CD8-positive, alpha-beta memory T cell (primary cell): ENCODE measurements at places on chromosomes 4 and X. TPM values are rescaled to one million over a fixed set of nuclear protein-coding genes. Genes with fewer than 3 reads are reported as not detected.

DNA sequence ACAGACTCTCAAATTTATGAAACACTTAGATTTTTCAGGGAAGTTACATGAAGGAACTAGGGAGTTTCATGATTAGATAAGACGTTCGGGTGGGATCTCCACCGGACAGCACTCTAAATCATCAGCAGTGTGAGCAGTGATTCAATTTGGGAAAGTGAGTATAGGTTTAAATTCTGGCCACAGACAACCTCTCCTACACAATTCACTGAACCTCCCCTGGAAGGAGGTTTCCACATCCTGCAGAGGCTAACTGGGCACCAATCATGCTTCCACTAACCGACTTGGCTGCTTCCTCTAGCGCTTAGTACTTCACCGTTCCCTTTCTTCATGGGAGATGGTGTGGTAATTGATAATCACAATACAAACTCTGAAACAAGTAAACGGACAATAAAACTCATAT lies 5.6 kb downstream of the CXCL9 start:
- no peak for DNase-seq
- H3K4me1 ChIP-seq = no peaks in the 10 kb centered on the region
- H3K4me3 ChIP-seq = no peak overlapping the region
- H3K36me3 ChIP-seq = no peaks in the 10 kb centered on the region
- no peak overlapping the region for H3K27ac ChIP-seq

GRCh38 chr4:67699603-67700002 lies 1.4 kb downstream of the UBA6 start:
- H3K27me3 ChIP-seq = no peaks in the 10 kb centered on the region
- DNase-seq = no peak
- peak overlapping the region; percentile 84 for H3K4me3 ChIP-seq
- H3K27ac ChIP-seq = peak overlapping the region; percentile 89

- DNase-seq = no peak
- H3K4me3 ChIP-seq = no peak overlapping the region
- H3K27ac ChIP-seq = no peak overlapping the region
- H3K36me3 ChIP-seq = no peaks in the 10 kb centered on the region
- peaks cover 53% of the 10 kb centered on the region for H3K27me3 ChIP-seq
- H3K4me1 ChIP-seq = no peaks in the 10 kb centered on the region
Observed at GRCh38 chr4:4871242-4871572, 11.7 kb downstream of the MSX1 start.

GRCh38 chrX:145190801-145191389 lies 56.4 kb upstream of the SPANXN1 start:
- no peaks in the 10 kb centered on the region for H3K36me3 ChIP-seq
- no peaks in the 10 kb centered on the region for H3K27me3 ChIP-seq
- no peak for DNase-seq
- H3K4me1 ChIP-seq = no peaks in the 10 kb centered on the region
- H3K27ac ChIP-seq = no peak overlapping the region

DNA sequence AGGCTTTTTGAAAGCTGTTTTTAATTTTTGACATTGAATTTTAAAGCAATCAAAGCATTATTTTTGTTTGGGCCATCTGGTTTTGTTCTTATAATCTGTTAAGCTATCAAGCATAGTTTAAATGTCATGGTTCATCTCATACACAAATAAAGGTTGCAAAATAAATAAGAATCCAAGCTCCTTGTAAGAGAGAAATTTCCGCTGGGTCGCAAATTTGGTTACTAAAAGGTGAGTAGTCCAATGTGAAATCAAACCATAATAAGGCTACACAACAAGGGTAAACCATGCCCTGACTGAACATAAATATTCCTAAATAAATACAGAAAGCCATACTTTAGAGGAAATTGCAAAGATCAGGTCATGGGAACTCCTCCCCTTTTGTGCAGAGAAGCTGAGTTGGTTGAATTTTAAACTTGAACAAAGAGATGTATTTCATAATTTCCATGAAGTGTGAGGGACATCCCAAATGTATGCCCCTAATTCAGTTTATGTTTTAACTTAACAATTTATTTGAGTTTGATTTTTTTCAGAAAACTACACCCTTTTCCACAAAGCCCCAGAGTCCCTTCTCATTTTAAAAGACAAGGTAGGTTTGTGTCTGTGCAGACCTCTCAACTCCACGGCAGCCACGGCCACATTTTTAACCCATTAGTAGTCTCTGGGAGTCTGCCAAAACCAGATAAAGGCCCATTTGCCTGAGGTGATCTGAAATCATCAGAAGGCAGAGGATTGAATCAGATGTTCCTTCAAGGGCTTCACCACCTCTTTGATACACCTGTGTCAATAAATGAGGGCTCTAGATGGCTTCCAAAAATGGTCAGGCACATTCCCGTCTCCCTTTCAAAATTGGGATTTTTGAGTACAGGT lies 85.2 kb downstream of the PLAC1 start:
- H3K27me3 ChIP-seq = no peaks in the 10 kb centered on the region
- no peaks in the 10 kb centered on the region for H3K36me3 ChIP-seq
- no peak for DNase-seq

- H3K27me3 ChIP-seq = no peaks in the 10 kb centered on the region
- H3K36me3 ChIP-seq = peaks cover 25% of the 10 kb centered on the region
- no peaks in the 10 kb centered on the region for H3K4me1 ChIP-seq
- no peak overlapping the region for H3K27ac ChIP-seq
- no peak for DNase-seq
- no peak overlapping the region for H3K4me3 ChIP-seq
Observed at GRCh38 chr4:2660596-2661211, 95.4 kb downstream of the TNIP2 start.

- no peaks in the 10 kb centered on the region for H3K4me1 ChIP-seq
- H3K4me3 ChIP-seq = no peak overlapping the region
- no peak for DNase-seq
- H3K27me3 ChIP-seq = no peaks in the 10 kb centered on the region
- no peaks in the 10 kb centered on the region for H3K36me3 ChIP-seq
- H3K27ac ChIP-seq = no peak overlapping the region
Observed at GRCh38 chr4:92104506-92104905, 199.3 kb upstream of the GRID2 start.

PDHA2 gene
- total RNA-seq = not detected

- H3K4me3 ChIP-seq = no peak overlapping the region
- no peaks in the 10 kb centered on the region for H3K4me1 ChIP-seq
- H3K36me3 ChIP-seq = no peaks in the 10 kb centered on the region
Observed at GRCh38 chrX:109826954-109827708, 94.1 kb upstream of the ACSL4 start.

PHKA1 gene
- total RNA-seq = 4.6 TPM
